ENCODE measurements at places on chromosomes 7 and 10.
A peak's percentile ranks its signal among the peaks of the same experiment; 100 is the strongest.

DNA sequence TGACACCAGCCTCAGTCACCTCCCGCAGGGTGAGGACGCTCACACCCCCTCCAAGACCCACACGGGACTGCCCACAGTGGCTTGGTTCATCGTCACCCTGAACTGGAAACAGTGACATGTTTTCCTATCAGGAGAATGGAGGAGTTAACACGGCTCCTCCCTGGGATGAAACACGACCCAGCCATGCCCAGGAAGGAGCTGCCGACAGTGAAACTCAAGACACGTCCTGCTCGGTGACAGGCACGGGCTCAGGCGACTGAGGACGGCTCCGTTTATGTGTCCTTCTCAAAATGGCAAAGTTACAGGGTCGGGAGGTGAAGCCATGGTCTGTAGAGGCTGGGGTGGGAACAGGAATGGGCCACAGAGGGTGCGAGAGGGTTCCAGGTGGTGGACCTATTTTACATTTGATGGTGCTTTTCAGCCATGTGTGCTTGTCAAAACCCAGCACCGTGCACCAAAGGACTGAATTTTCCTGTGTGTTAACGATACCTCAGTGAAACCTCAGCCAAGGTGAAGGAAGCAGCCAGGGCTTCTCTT, 272.4 kb downstream of the ADARB2 start:
- no peak for DNase-seq

- no peak for DNase-seq
These were observed 157.5 kb downstream of the CHN2 start for GRCh38 chr7:29352041-29352440.

- no peak for DNase-seq
These were observed 35.4 kb upstream of the PODXL start for GRCh38 chr7:131591687-131592319.

GRCh38 chr10:80104066-80104926, 25.8 kb downstream of the TMEM254 start:
- no peak for DNase-seq

GRCh38 chr10:75408911-75409885, 7.6 kb upstream of the ZNF503 start:
- DNase-seq, result peak; percentile 63

DNA sequence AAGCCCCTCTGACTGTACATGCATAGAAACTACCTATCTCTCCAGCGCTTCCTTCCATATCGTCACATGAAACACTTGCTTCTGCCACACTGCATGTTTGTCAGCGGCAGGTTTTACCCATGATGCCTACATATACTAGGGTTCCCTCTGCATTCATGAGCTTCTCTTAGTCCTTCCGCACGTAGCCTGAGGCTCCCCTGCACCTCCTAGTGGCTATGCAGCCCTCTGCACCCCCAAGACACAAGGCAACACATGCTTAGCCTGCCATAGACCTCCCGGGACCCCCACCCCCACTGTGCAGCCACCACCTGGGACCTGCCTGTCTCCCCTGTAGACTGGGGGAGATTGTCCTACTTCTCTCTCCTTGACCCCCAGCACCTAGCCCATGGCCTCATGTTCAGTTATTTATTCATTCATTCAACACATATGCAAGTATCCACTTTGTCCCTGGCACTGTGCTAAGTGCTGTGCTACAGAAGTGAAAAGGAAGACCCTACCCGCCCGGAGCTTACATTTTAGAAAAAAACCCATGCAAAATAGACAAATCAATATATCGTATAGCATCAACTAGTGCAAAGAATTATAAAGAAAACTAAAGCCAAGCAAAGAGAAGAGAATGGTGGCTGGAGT, 23.5 kb downstream of the TMEM273 start:
- DNase-seq, result no peak

GRCh38 chr7:101615446-101615845, 13.7 kb downstream of the MYL10 start:
- no peak for DNase-seq

DNA sequence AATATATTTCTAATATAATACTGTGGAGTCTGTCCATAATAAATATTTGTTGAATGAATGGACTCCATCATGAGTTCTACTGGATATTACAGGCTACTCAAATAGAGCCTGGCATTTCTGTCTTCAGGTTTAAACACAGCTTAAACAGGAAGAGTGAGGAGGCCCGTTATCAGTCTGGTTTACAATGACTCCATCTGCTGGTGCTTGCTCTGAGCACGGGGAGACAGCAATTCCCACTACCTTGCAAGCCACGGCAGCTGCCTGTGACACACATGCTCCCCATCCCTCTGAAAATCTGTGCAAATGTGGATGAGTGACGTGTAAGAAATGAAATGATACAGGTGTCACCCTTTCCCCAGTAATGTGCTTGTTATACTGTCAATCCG, 293.5 kb upstream of the IMMP2L start:
- DNase-seq, result no peak

DNA sequence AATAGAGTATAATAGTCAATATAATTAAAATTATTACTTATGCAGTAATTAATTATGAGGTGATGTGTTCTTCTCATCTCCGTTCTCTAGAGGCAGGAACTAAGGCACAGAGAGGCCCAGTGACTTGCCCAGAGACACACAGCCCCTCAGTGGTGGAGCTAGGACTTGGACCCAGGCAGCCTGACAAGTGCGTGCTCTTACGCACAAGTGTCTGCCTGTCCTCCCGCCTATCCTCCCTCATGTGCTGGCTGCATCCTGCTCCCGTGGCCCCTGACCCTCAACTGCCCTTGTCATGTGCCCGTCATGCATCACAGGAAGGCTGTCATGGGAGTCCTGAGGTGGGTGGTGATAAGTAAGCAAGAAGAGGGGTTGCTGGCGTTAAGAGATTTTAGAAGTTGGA, 14.3 kb downstream of the IL2RA start:
- no peak for DNase-seq

GRCh38 chr10:98367604-98368451, 47.2 kb downstream of the PYROXD2 start:
- no peak for DNase-seq

- DNase-seq, result no peak
These were observed 191.4 kb downstream of the EBF3 start for GRCh38 chr10:129772468-129773358.

DNA sequence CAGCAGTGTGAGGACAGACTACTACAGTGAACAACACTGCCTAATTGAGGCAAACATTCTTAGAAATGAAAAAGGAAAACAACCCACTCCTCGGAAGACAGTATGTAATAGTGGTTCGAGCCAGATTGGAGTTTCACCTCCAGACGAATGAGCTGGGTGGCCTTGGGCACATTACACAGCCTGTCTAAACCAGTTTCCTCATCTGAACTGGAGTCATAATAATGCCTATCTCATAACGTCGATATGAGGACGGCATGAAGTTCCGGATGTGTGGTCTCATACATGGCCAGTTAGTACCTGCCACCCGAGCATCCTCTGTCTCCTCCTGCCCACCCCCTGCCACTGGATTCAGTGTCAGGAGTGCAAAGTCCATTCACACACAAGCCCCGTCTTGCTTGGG, 15.8 kb upstream of the FRMPD2 start:
- no peak for DNase-seq

DNA sequence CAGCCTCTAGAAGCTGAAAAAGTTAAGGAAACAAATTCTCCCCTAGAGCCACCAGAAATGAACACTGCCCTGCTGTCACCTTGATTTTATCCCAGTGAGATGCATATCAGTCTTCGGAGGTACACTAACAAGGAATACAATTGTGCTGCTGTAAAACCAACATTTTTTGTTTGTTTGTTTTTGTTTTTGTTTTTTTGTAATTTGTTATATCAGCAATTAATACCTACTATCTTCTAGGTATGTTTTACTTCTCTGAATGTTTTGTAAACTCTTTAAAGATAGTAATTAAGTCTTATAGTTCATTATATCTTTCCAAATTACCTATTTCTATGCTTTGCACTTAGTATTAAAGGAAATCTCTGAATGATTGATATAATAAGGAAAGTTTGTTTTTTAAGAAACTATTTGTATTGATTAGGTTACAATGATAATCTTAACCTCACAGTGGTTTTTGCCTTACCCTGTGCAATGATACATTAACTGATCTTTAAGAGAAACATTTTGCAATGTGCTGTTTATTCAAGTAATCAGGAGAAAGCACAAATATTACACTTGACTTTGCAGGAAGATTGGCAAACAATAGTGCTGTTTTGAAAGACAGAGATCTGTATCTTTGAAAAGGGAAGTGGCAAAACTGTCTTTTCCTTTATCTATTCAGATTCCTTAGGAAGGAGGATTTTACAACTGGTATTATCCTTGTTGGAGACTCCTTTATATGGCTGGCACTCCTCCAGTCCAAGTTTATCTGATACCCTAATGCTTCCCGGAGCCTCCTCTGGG, 11.3 kb upstream of the HGF start:
- no peak for DNase-seq

DNA sequence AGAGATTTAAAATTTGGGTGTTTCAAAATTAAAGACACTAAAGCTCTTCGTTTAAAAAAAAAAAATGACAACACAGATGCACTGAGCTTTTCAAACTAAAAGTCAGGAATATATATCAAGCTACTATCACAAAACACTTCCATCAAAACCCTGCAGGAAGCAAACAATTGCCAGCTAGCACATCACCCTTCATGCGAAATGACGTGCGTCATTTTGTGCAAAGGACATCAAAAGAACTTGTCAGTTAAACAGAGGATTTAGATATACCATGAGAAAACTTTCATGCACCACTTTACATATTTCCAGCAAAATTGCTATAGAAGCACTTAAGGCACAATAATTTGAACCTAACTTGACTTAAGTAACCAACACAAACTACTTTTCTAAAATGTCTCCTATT, 264.7 kb downstream of the GRM8 start:
- DNase-seq, result no peak

- no peak for DNase-seq
These were observed 19.4 kb downstream of the GTF2IRD1 start for GRCh38 chr7:74473116-74473515.

DNA sequence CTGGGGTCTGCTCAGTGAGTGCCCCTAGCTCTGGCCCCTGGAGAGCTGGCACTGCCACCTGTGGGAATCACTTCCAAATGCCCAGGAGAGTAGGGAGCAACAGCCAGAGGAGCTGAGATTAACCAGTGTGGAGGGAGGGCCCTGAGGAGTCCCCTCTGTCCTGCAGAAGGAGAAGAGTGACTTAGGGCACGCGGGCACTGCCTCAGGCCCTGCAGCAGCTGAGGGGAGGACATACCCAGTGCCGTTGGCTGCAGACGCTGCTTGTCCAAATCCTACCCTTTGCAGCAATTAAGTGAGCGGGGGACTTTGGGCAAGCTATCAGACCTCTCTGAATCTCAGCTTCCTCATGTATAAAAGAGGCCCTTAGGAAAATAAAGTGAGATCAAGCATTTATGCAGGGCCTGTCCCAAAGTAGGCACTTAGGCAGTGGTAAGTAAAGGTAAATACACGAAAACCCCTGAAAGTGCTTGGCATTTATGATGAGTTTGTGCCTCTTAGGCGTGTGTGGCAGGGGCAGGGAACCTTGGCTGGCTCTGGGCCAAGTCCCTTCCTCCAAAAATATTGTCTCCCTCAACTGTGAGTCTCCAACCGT, 16.9 kb downstream of the PRF1 start:
- no peak for DNase-seq

- DNase-seq, result peak; percentile 39
These were observed at the start of gene OPALIN for GRCh38 chr10:96358851-96359540. OPALIN (minus strand) TSS chr10:96359002; CDS start chr10:96358896, 106 bp downstream.

DNA sequence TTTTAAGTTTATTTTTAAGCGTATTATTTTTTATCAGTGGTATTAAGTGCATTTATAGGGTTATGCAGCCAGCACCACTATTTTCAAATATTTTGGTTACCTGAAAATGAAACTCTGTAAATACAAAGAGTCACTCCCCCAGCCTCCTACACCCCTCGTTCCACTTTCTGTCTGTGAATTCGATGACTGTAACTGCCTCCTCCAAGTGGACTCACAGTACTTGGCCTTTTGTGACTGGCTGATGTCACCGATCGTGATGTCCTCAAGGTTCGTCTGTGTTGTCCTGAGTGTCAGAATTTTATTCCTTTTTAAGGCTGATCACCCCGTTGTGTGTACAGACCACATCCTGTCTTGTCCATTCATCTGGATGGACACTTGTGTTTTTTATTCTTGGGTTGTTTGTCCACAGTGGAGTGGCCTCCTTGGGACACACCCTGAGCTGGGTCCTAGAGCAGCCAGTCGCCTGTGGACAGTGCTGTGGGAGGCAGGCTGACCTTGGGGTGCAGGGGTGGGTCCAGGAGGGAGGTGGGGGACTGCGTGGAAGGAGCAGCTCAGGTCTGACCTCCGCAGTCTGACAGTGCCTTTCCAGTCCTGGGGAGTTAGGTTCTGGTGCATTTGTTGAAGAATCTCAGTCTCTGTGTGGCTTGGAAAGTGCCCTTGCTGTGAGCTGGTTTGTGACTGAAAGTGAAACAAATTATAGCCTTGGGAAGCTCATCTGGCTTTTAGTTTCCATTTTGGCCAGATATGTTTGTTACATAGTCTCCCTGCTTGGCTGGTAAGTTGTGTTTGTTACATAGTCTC, 6.9 kb downstream of the MTG1 start:
- no peak for DNase-seq

GRCh38 chr7:32259931-32260596, 189.9 kb upstream of the PDE1C start:
- no peak for DNase-seq

DNA sequence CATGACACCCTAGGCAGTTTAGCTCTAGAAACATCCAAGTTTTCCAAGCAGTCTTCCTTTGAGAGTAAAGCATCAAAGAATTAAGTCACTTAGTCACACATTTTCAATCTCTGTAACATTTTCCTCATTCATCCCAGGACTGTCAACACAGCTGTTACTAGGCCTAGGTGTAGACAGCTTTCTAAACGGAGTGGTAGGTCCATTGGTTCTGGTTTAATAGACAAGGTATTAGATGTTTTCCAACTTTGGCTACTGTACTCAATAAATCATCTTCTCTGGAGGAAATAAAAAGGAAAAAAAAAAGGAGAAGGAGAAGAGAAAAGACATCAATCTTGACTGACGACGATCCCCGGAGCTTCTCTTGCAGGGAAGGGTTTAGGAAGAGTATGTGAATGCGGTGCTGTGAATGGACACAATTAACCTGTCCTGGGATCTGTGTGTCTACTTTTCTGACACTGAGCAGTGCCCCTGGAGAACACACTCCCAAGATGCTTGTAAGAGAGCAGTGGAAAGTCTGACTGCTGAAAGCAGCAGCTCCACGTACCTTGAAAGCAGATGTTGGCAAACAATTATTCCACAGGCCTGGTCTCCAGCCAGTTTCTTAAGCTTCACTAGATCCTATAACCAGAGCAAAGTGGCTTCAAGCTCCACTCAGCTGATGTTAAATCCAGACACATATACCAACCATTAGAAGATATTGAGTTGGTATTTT, 59.1 kb downstream of the CXCL12 start:
- DNase-seq, result no peak

DNA sequence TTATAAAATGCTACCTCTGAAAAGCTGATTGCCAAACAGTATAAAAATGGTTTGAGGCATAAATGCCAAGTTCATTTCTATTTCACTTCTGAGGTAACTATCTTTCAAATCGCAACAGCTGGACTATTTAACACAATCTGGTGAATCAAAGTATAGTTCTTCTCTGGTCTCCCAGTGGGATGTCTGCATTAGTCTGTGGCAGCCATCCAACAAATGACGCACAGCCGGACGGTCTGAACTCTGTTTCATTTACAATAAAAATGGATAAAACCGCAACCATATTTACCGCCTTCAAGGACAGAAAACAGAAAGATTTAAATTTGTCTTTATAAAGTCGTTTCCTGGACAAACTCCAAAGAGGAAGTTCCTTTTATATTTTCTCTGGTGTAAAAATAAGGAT, 41.9 kb downstream of the ENO4 start:
- DNase-seq, result no peak

- DNase-seq, result no peak
These were observed 288.9 kb downstream of the ADARB2 start for GRCh38 chr10:1448252-1448930.
